Islet precursor cell (in vitro differentiated cells): ENCODE measurements at places on chromosomes 13 and 19.

GRCh38 chr13:30900436-30900835, 5.6 kb upstream of the MEDAG start:
- DNase-seq, result peak; percentile 3

DNA sequence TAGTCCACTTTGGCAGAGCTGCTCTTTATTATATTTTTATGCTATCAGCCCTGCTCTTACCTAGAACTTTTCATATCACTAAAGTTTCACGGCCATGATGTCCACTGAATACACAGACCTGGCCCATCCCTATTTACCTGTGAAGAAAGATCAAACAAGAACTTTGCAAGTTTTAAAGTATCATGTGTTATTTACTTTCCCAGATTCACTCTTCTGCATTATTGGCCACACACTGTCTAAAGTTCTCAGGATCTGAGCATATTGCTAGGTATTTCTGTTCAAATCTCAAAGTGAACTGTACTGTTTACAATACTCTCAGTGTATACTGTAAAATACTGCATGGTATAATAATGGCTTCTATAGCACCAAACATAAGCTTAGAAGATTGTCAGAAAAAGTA, 405.2 kb downstream of the KLF12 start:
- DNase-seq, result no peak

DNA sequence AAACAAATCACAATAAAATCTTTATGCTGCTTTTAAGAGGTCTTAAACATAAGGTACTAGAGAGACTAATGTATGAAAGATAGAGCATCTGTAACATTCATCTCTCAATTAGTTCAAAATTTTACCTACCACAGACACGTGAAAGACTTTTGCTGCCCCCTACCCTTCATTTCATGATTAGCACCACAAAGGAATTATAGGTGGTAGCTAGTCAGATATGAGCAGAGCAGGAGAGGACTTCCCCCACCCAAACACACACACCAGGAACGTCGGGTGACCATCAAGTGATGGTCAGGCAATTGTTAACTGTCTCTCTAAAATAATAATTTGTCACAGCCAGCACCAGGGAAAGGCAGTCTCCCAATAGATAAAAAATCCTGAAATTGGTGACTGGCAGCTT, 1531.7 kb upstream of the SPRY2 start:
- DNase-seq, result no peak

- DNase-seq, result no peak
Observed at GRCh38 chr13:76929851-76930374, 18.4 kb upstream of the ACOD1 start.

DNA sequence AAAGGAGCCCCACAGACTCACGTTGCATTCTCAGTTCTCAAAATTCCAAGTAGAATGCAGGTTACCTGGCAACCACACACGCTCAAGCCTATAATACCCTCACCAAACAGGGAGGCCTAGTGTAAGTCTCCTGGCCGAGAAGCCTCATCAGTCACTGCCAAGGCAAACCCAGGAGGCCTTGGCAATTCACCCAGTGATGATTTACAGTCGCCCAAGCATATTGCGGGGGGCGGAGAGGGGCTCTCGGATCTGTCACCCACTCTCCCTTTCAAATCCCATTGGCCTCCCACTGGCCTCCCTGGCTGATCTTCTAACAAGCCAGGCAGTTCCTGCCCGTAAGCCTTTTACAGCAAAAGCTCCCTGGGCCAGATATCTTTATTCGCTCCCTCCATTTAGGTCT, 1.1 kb downstream of the AKAP8L start:
- no peak for DNase-seq

GRCh38 chr13:110250258-110250891, 56.6 kb downstream of the COL4A1 start:
- no peak for DNase-seq

DNA sequence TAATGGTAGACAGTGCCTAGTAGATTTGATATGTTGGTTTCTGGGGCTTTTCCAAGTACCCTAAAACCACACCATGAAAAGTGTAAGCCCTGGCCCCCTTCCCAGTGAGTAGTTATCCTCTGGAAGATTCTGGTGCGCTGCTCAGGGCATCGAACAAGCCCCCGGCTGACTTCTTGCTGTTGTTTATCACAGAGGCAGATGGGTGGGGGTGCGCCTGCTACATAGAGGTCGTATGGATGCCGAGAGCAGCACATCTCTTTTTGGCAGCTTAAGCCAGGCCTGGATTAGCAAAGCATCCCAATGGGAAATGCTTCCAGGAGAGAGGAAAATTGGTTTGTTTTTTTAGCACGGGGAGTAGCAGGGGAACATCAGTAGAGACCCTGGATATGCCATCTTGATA, 26.3 kb upstream of the SPATA13 start:
- DNase-seq, result no peak

GRCh38 chr19:2335848-2336247, 7.4 kb downstream of the SPPL2B start:
- no peak for DNase-seq

- DNase-seq, result peak; percentile 84
Observed at GRCh38 chr19:1747285-1748114, 5.8 kb upstream of the ONECUT3 start.

DNA sequence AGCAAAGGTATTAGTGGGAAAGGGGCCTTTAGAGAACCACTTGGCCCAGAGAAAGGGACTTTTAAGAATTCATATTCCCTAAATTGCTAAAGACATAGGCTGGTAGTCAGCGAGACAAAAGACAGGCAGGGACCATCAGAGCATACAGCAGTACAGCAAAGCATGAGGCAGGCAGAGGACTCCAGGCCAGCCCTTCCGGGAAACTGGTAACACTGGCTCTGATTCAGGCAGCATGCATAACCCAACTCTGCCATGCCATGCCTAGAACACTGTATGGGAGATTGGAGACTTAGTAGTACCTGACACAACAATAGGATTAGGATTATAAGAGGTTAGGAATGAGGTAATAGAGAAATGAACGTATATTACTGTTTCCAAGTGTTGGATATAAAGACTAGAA, 34.9 kb downstream of the CAB39L start:
- peak; percentile 69 for DNase-seq

DNA sequence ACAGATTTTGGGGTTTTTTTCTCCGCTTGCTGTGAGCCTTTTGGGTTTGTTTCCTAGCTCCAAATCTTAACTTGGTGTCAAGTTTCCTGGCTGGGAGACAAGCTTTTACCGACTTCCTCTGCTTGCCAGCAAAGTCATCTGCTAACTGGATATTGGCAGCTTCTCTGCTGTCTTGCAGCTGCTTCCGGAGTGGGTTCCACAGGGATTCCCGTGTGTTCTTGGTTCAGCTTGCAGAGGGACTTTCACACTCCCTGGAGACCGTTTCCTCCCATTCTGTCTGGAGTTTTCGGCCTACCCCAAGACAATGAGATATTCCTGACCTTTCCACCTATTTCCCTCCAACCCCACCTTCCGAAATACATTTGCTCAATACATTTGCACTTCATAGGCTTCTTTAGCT, 2.2 kb upstream of the COLGALT1 start:
- no peak for DNase-seq

GRCh38 chr13:109026266-109026665, 396.9 kb downstream of the MYO16 start:
- no peak for DNase-seq
